NCI-H1694 treated with DMSO at 0.1 percent for 48 hours (cell line): ENCODE measurements at places on chromosomes 1 and 21.

GRCh38 chr1:74523873-74524480 lies 11.6 kb upstream of the LRRC53 start:
- DNase-seq, result no peak

DNA sequence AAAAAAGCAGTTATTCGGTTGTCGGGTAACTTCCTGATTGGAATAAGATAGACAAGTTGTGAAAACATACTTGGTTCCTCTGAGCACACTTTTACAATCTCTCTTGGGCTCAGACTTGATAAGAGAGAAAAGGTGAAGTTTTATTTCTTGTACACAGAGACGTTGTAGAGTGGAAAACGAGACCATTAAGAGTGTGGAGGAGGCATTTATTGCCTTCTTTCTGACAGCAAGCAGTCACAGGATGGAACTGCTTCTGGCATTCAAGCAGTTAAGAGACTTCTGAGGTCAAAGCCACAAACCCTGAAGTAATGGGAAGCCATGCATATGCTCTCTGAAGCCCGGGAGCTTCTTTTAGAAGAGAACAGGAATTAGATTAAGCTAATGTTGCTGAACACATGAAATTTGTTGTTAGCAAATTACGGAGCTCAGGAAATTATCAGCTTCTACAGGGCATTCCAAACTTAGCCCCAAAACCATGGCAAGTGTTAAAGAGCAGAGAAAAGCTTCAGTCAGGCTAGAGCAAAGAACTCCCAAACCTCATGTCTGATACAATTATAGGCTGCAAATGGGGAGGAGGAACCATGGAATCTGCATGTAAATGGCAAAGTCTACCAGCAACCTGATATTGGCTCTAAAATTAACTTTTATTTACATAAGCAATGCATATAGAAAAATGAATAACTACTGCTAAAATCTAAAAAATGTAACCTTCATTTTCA lies 26.0 kb downstream of the S1PR1 start:
- no peak for DNase-seq

GRCh38 chr21:33684923-33685560 lies 42.7 kb downstream of the ITSN1 start:
- DNase-seq, result no peak

DNA sequence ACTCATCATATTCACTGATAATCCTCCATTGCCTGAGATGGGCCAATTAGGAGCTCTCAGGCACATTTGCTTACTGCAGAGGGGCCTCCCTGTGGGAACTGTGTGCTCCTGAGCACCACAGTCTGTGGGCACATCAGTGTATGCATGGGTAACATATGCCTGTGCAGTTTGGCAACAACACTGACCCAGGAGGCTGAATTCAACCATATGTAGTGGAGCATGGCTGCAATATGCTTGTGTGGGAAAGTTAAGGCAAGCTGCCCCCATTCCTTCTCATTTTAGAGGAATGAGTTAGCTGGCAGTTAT lies 11.8 kb upstream of the FMOD start:
- DNase-seq, result peak; percentile 87

DNA sequence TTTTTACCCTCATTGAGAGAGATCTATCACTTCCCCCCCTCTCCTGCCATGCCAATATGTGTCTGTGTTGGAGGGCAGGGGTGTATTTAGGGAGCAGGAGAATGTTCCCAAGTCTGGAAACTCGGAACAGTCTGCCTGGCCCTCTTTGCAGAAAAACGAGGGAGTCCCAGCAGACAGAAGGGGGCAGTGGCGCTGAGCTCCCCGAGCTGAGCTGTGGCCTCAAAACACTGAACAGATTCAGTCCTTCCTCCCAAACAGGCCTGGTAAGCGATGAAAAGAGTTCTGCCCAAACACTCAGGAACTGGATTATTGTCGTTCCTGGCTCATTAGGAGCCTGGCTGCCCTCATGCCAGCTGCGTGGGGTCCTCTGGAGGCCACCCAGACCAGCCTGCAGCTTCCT lies 981 bp downstream of the CLDN14 start:
- no peak for DNase-seq

GRCh38 chr1:15678578-15678977 lies 5.5 kb upstream of the PLEKHM2 start:
- DNase-seq, result no peak

GRCh38 chr1:89889323-89889615 lies 68.4 kb downstream of the LRRC8D start:
- no peak for DNase-seq

- DNase-seq, result no peak
These were observed 17.3 kb upstream of the PTCH2 start for GRCh38 chr1:44860331-44860730.

DNA sequence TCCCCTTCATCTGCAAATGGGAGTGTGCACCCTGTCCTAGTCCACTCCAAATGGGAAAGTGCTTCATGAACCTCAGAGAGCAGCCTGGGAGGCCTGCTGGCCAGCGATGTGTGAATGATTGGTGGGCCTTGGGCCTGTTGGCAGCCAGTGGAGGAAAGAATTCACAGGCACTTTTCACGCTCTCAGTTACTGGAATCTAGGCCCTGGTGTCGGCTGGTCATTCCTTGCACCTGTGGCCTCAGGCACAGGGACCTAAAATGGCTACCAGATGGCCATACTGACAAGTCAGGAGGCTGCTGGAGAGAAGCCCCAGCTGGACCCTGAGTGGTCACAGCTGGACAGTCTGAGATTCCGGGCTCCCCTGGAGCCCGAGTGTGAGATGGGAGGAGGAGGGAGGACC lies 18.4 kb upstream of the EDN2 start:
- no peak for DNase-seq

- DNase-seq, result no peak
These were observed 150.6 kb downstream of the RHOU start for GRCh38 chr1:228885845-228886244.

DNA sequence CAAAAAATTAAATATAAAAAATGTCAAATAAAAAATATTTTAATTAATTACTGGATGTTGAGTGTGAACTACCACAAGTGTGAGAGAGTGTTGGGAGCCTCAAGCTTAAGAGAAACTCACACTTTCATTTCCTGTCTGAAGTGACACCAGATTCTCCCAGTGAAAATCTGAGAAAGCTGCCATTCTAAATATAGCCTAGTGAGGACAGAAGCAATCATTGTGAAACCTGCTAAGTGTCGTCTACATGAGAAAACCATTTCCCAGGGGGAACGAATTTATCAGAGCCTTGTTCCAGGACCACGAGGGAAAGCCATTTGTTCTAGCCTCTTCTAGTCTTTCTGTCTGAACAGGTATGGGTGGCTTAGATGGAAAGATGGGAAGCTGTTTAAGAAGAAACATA lies 329.3 kb upstream of the PRMT6 start:
- DNase-seq, result no peak

GRCh38 chr1:153881751-153882150 lies 41.0 kb downstream of the GATAD2B start:
- DNase-seq, result peak; percentile 95

GRCh38 chr1:216562383-216562782 lies 139.1 kb upstream of the USH2A start:
- no peak for DNase-seq

DNA sequence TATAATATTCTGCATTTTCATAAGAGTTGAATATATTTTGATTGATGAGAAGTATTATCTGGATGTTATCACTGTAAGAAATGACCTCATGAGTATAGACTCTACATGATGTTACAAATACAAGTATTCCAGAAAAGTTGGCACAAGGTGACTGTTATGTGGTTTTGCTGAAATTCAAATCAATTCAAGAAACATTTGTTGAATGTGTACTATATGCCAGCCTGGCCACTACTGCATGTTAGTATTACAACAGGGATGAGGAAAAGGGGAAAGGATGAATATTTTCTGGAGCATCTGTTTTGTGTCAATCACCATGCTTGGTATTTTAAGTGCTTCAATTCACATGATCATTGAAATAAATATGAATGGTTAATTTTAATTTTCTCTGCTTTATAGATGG lies 250.9 kb upstream of the PBX1 start:
- DNase-seq, result no peak

- no peak for DNase-seq
These were observed 1.5 kb upstream of the S100A14 start for GRCh38 chr1:153617663-153618062.

DNA sequence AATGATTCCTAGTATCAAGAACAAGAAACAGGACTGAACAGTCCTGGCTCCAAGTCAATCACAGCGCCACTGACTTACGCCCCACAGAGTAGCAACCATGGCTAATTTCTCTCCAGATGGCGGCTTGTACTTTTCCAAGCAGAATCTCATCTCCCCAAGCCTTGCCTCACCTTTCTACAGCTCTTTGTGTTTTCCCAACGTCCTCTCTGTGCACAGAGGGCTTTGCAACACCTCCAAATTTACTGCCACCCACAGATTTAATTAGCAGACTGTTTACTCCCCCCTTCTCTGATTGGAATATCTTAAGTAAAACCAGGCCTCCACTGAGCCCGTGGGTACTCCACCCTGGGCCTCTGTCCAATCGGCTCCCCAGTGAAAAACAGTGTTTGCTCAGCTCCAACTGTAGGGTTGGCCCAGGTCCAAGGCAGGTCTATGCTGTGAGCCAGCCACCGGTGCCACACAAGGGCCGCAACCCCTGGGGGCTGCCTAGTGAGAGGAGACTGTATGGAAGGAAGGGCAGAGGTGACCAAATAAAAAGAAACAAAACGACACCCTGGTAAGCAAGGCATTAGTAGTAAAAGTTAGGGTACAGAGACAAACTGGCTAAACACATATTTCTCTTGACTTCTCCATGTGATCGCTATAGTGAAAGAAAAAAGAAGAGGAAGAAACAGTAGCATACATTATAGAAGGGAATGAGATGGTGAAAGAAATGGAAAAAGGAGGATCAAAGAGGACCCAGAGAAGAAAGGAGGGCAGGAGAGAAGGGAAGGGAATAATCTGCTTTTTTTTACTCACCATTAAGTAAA lies 128.4 kb upstream of the SOD1 start:
- peak; percentile 100 for DNase-seq

GRCh38 chr21:43315244-43316137 lies 111.4 kb downstream of the SIK1 start:
- no peak for DNase-seq

GRCh38 chr1:205488074-205488723 lies 16.3 kb upstream of the CDK18 start:
- DNase-seq, result peak; percentile 82

- DNase-seq, result no peak
These were observed 49.0 kb downstream of the SCCPDH start for GRCh38 chr1:246773213-246773641.

DNA sequence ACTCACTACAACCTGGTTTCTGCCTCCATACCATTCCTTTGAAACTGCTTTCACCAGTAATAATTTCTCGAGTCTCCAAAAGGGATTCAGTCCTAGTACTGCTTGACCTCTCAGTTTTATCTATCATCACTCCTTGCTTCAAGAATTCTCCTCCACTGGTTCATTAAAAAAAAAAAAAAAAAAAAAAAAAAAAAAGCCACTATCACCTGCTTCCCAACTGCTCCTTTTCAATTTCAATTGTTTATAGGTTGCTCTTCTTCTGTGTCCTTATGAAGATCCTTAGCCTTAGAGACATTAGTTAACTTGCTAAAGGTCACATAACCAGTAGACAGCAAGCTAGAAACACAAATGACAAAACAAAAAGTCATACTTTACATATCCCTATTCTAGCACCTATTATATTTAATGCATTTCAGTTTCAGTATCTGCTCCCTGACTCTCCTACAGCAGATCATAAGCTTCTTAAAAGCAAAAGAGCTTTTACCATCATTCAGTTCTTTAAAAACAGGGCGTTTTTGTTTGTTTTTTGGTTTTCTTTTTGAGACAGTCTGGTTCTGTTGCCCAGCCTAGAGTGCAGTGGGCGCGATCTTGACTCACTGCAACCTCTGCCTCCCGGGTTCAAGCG lies 7.1 kb downstream of the NRDC start:
- DNase-seq, result no peak

GRCh38 chr1:197955486-197956394 lies 38.6 kb downstream of the LHX9 start:
- no peak for DNase-seq

DNA sequence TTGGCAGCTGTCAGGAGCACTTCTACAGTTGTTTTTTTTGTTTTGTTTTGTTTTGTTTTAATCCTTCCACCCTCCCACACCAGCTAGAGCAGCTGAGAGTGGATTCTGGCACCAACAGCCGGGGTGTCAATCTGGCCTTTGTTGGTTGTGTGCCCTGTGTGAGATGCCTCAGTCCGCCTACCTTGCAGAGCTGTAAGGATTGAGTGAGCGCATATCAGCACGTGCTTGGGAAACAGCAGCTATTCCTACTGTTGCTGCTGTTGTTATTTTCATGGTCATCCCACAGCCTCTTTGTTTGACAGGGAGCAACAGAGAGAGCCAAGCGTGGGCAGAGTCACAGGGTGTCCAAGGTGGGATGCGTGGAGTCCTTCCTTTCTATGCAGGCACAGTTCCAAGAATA lies 50.4 kb downstream of the PGBD5 start:
- DNase-seq, result peak; percentile 93

- DNase-seq, result peak; percentile 2
These were observed 19.4 kb downstream of the MECR start for GRCh38 chr1:29211086-29212030.

DNA sequence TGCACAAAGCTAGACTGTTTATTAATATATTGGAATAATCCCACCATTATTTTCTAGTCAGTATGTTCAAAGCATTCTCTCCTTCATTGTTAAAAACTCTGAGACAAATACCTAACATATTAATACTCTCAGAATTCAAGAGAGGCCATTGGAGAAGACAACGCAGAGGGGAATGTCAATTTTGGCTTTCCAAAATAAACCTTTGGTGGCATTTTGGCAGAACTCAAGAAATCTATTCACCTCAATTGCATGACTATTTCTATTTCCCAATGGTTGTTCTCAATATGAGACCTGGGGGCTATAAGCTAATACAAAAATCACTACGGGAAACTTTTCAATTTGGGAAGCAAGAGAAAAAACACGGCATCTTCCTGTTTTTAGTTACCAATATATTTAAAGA lies 58.5 kb downstream of the RUSC1 start:
- DNase-seq, result no peak
